Heart right ventricle (tissue), 16 donors: ENCODE measurements at places on chromosomes 6 and 20. TPM values are rescaled to one million over a fixed set of nuclear protein-coding genes. Genes with fewer than 3 reads are reported as not detected.

GRCh38 chr20:20174089-20174835 lies 121.9 kb downstream of the CFAP61 start:
- H3K4me1 ChIP-seq = no peaks in the 10 kb centered on the region
- H3K27ac ChIP-seq = no peak overlapping the region
- H3K36me3 ChIP-seq = peaks cover 16% of the 10 kb centered on the region
- no peak overlapping the region for H3K4me3 ChIP-seq

LY6G5B gene
- 5.6 TPM for total RNA-seq

DNA sequence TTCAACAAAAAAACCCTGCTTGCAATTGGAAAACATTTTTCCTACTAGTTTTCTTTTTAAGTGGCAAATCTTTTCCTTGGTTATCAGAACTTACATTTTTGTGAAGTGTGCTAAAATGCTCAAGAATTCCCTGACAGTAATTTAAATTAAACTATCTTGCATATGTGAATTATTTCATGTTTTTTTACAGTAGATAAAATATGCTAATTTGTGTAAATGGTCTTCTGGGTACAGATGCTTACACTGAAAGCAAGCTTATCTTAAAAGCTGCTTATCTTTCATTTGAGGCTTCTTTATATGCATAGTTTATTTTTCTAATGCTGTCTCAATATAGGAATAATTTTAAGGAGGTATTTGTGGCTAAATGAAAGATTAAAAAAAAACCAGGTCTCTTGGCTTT lies 403.0 kb upstream of the FLRT3 start:
- H3K27me3 ChIP-seq = no peaks in the 10 kb centered on the region
- H3K4me1 ChIP-seq = no peaks in the 10 kb centered on the region
- DNase-seq = no peak
- H3K36me3 ChIP-seq = no peaks in the 10 kb centered on the region
- no peak overlapping the region for H3K27ac ChIP-seq

DPPA5 gene
- total RNA-seq = not detected

DNA sequence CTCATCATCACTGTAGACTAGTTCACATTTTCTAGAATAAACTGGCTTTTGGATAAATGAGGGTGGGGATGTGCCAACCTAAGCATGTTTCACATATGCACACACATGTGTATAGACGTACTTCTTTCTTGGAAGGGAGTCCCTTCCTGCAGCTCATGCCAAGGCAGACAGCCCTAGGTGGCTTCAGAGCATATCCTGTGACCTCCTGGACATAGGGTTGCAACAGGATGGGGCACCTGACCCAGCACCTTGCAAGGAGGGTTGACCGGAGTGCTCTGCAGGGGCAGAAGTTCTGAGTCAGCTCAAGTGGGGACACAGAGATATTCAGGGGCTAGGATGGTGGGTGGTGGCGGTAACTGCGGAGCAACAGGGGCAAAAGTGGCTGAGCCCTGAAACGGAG lies 68.6 kb upstream of the RALGAPA2 start:
- H3K27me3 ChIP-seq = no peaks in the 10 kb centered on the region
- DNase-seq = no peak
- H3K36me3 ChIP-seq = no peaks in the 10 kb centered on the region

GRCh38 chr6:36263390-36264000 lies 6.4 kb upstream of the PNPLA1 start:
- H3K27me3 ChIP-seq = no peaks in the 10 kb centered on the region
- H3K4me1 ChIP-seq = no peaks in the 10 kb centered on the region
- no peak overlapping the region for H3K4me3 ChIP-seq
- no peak for DNase-seq
- no peaks in the 10 kb centered on the region for H3K36me3 ChIP-seq

VARS1 gene
- 22.4 TPM for total RNA-seq

- H3K36me3 ChIP-seq = no peaks in the 10 kb centered on the region
- H3K4me1 ChIP-seq = peaks cover 18% of the 10 kb centered on the region
- no peaks in the 10 kb centered on the region for H3K27me3 ChIP-seq
- no peak for DNase-seq
Measured at GRCh38 chr6:14542670-14543366, 425.2 kb downstream of the CD83 start.

DNA sequence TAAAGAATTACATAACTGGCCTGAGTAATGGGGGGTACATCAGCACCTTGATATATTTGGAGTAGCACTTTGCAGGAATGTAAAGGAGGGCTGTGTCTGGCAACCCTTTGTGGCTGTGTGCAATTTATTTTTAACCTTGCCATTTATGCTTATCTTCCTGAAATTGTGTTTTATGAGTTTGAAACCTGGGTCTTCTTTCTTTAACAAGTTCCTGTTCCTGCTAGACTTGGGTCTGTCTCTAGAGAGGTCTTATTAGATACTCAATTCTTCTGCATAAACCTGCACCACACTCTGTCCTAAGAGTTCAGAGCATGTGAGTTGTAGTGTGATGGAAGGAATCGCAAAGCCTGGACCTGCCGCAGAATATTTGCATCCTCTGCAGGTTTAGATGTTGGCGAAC lies 181.0 kb downstream of the JARID2 start:
- no peak overlapping the region for H3K4me3 ChIP-seq
- H3K27ac ChIP-seq = no peak overlapping the region
- H3K27me3 ChIP-seq = no peaks in the 10 kb centered on the region
- no peak for DNase-seq

MDFI gene
- 2.2 TPM for total RNA-seq

- H3K27ac ChIP-seq = no peak overlapping the region
- no peaks in the 10 kb centered on the region for H3K36me3 ChIP-seq
- no peaks in the 10 kb centered on the region for H3K27me3 ChIP-seq
Measured at GRCh38 chr20:7829031-7829430, 111.2 kb downstream of the HAO1 start.

CCM2L gene
- 8.3 TPM for total RNA-seq

ASIP gene
- total RNA-seq = 11.7 TPM

QKI gene
- 386 TPM for total RNA-seq

GRCh38 chr6:17149571-17149970 lies 47.7 kb downstream of the STMND1 start:
- DNase-seq = no peak
- H3K27me3 ChIP-seq = no peaks in the 10 kb centered on the region
- no peak overlapping the region for H3K4me3 ChIP-seq
- no peak overlapping the region for H3K27ac ChIP-seq
- no peaks in the 10 kb centered on the region for H3K36me3 ChIP-seq

ZFAND3 gene
- 85.0 TPM for total RNA-seq

APOBEC2 gene
- total RNA-seq = 226 TPM

FRK gene
- 6.9 TPM for total RNA-seq

- no peaks in the 10 kb centered on the region for H3K36me3 ChIP-seq
- H3K27me3 ChIP-seq = peaks cover 21% of the 10 kb centered on the region
- no peak overlapping the region for H3K4me3 ChIP-seq
- DNase-seq = no peak
- no peaks in the 10 kb centered on the region for H3K4me1 ChIP-seq
Measured at GRCh38 chr20:51108638-51109363, 85.9 kb upstream of the KCNG1 start.

GRCh38 chr6:14721103-14721758 lies 524.6 kb upstream of the JARID2 start:
- no peaks in the 10 kb centered on the region for H3K27me3 ChIP-seq
- H3K27ac ChIP-seq = no peak overlapping the region
- H3K4me1 ChIP-seq = peaks cover 28% of the 10 kb centered on the region
- H3K4me3 ChIP-seq = no peak overlapping the region

CST1 gene
- total RNA-seq = not detected

CEP250 gene
- 9.6 TPM for total RNA-seq

ENPP5 gene
- total RNA-seq = 3.0 TPM

DNA sequence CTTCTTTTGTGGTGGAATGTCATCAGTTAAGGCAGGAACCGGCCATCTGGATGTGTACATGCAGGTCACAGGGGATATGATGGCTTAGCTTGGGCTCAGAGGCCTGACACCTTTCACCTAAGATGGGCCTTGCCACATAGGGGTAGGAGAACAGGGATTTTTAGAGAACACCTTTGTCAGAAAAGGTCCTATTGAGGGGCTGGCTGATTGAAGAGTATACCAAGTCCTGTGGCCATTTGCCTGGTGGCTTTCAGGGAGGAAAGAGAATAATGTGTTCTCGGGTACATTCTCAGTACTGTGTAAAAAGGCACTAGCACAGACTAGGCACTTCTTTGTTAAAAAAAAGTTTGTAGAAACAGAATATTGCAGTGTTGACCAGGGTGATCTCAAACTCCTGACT lies 26.4 kb downstream of the GMPR start:
- no peak for DNase-seq
- no peak overlapping the region for H3K4me3 ChIP-seq
- H3K27me3 ChIP-seq = no peaks in the 10 kb centered on the region
- H3K4me1 ChIP-seq = no peaks in the 10 kb centered on the region

FAM217A gene
- not detected for total RNA-seq

DNA sequence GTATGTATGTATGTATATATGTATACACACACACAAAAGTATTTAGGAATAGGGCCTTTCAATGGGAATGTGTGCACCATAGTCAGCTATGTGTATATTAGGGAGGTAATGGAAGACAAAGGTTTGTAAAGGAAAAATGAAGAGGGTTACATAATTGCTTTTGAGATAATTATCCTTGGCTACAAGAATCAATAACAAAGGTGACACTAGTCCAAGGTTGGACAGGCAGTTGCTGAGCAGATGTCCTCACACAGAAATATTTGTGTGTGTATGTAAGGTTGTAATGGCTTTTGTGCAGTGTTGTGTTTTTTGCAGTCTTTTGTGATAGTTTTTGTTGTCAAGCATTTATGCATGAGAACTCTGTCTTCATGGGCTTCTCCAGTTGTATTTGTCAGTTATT lies 157.9 kb upstream of the MARCKS start:
- no peak overlapping the region for H3K4me3 ChIP-seq
- H3K27ac ChIP-seq = no peak overlapping the region
- H3K4me1 ChIP-seq = peaks cover 13% of the 10 kb centered on the region
- H3K36me3 ChIP-seq = no peaks in the 10 kb centered on the region
- DNase-seq = no peak

GRCh38 chr20:62123450-62124118 lies 1.3 kb downstream of the LSM14B start:
- H3K27ac ChIP-seq = peak overlapping the region; percentile 87
- peak overlapping the region; percentile 70 for H3K4me3 ChIP-seq
- peaks cover 30% of the 10 kb centered on the region for H3K4me1 ChIP-seq

DNA sequence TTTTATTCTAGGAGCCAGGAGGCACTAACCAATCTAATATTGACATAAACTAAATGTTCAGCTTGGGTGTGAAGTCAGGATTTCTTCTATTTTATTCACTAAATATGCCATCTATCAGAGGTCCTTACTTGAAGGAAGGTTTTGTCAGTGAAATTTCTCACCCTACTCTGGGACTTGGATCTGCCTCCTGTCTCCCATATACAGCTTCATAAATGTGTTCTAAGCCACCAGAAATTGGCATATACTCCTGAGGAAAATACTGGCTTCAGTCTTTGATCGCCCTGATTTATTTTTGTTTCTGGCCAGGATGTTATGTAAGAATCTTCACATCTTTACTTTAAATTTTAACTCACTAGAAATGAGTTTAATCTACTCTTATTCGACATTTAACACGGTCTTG lies 647.7 kb downstream of the C6orf118 start:
- DNase-seq = no peak
- no peak overlapping the region for H3K4me3 ChIP-seq
- no peaks in the 10 kb centered on the region for H3K27me3 ChIP-seq
- H3K27ac ChIP-seq = no peak overlapping the region
- no peaks in the 10 kb centered on the region for H3K4me1 ChIP-seq

- H3K36me3 ChIP-seq = no peaks in the 10 kb centered on the region
- H3K4me1 ChIP-seq = peaks cover 30% of the 10 kb centered on the region
- no peak overlapping the region for H3K27ac ChIP-seq
- DNase-seq = peak; percentile 58
Measured at GRCh38 chr20:59752704-59753460, 148.5 kb downstream of the PHACTR3 start.

DNA sequence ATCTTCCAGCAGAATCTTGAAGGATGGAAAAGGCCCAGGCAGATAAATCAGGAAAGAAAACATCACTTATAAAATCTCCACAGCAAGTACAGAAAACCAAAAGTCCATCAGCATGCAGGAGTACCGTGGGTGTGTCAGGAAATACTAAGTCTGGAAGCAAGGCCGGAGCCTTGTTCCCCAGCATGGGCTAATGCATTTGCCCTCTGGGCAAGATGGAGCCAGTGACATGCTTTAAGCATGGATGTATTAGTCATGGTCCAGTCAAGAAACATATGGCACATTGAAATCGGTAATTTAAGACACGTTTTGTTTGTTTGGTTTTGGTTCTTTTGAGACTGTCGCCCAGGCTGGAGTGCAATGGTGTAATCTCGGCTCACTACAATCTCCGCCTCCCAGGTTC lies 506.0 kb upstream of the JARID2 start:
- H3K27me3 ChIP-seq = no peaks in the 10 kb centered on the region
- H3K36me3 ChIP-seq = no peaks in the 10 kb centered on the region
- H3K27ac ChIP-seq = no peak overlapping the region
- peaks cover 16% of the 10 kb centered on the region for H3K4me1 ChIP-seq

DNA sequence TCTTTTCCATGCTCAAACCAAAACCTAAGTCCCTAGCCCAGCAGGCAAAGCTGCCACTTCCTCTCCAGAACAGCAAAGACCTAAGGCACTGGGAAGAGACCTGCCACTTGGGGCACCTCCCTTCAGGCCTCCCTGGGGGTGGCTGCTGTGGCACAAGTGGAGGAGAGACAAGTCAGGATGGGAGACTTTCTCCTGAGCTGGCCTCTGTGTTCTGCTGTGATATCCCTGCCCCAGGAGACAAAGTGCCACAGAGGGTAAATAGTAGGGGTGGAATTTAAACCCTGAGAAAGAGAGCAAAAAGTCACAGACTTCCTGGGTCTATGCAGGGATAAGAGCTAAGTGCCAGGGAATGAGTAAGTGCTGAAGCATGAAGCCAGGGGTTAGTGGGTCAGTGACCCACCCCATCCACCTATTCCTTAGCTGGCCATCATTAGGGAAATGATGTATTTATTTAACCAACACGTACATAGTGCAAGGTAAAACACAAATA lies 84.2 kb downstream of the MRPL14 start:
- peaks cover 35% of the 10 kb centered on the region for H3K4me1 ChIP-seq
- H3K27ac ChIP-seq = no peak overlapping the region
- H3K4me3 ChIP-seq = no peak overlapping the region

CST4 gene
- not detected for total RNA-seq

GRCh38 chr6:154986787-154987235 lies 8.3 kb upstream of the TIAM2 start:
- no peak for DNase-seq
- H3K27me3 ChIP-seq = no peaks in the 10 kb centered on the region
- H3K4me3 ChIP-seq = no peak overlapping the region
- peaks cover 5% of the 10 kb centered on the region for H3K4me1 ChIP-seq
- H3K27ac ChIP-seq = no peak overlapping the region

PRR18 gene
- 0.11 TPM for total RNA-seq

BEND6 gene
- total RNA-seq = 1.8 TPM

GRCh38 chr20:15814911-15815310 lies 758.3 kb downstream of the KIF16B start:
- no peak overlapping the region for H3K27ac ChIP-seq
- no peak overlapping the region for H3K4me3 ChIP-seq

CCDC170 gene
- 0.32 TPM for total RNA-seq
